Effector CD8-positive, alpha-beta T cell (primary cell): ENCODE measurements at places on chromosomes 13 and 19.
A peak's percentile ranks its signal among the peaks of the same experiment; 100 is the strongest.

DNA sequence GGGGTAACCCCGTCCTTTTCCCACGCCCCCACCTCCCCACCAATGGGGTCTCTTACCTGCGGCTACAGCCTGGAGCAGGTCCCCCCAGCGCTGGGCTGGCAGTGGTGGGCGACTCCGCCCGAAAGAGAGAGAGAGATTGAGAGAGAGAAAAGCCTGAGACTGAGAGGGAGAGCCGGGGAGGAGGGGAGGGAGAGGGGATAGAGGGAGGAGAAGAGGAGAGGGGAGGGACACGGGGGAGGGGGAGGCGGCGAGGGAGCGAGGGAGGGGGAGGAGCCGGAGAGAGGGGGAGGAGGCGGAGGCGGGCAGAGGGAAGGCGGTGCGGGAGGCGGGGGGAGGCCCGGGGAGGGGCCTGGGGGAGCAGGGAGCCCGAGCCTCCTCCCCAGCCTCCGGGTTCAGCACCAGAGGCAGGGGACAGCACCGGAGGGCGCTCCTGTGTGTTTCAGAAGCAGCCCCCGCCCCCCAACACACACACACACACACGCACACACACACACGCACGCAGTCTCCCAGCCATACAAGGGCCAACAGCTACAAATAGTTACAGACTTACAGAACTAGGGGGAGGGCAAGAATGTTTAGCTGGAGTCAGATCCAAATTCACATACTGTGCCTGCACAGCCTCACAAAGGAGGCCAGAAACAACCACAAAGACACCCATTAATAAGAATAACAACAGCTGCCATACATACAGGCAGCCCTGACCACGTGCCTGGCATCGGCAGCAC lies at the start of gene SLC8A2:
SLC8A2 (minus strand) TSS at position 161 of the 725 bp plus-strand sequence. CDS start 5,490 bp downstream, outside the sequence.
- peak; percentile 46 for DNase-seq

DNA sequence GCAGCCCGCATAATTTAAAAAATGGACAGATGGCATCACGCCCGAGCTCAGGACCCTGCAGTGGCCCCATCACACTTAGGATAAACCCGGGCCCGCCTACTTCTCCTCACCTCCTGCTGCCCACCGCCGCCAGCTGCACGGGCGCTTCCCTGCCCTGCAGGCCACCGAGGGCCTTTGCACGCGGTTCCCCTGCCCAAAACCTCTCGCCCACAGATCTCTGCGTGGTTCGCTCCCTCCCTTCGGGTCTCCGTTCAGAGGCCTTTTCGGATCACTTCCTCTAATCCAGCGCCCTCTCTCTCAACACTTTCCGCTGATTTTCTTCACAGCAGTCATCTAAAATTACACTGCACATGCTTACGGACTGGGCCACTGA lies 1.8 kb downstream of the SHISA7 start:
- no peak for DNase-seq

- DNase-seq = no peak
These were observed 13.5 kb upstream of the SPATA13 start for GRCh38 chr13:24146961-24147569.

DNA sequence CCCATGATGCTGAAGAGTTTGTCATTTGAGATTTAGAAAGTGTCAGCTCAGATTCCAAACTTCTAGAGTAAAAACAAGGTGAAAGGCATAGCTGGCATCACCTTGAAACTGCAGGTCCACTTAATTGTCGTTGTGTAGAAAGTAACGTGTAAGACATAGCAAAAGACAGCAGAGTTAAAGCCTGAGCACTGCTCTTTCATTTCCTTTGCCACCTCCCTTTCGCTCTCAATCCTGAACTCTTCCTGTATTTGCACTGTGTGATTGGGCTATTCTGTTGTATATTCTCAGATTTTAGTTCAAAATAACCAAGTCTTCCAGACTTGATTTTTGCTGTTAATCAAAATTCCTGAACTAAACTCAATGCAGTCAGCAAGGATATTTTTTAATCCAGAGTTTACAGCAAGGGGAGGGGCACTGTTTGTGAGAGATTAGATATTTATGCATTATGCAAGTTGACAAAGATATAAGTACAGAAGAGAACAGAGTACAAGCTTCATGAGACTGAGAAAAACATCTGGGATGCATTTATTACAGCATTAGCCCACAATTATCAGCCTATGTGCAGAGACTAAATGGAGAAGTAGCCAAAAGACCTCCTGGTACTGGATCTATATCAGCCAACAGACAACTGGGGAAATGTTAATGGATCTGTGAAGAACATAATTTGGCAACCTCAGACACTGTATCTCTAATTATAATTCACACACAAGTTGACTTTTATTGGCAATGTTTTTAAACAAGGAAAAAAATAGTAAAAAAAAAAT lies 328.6 kb downstream of the SUCLA2 start:
- DNase-seq = no peak

DNA sequence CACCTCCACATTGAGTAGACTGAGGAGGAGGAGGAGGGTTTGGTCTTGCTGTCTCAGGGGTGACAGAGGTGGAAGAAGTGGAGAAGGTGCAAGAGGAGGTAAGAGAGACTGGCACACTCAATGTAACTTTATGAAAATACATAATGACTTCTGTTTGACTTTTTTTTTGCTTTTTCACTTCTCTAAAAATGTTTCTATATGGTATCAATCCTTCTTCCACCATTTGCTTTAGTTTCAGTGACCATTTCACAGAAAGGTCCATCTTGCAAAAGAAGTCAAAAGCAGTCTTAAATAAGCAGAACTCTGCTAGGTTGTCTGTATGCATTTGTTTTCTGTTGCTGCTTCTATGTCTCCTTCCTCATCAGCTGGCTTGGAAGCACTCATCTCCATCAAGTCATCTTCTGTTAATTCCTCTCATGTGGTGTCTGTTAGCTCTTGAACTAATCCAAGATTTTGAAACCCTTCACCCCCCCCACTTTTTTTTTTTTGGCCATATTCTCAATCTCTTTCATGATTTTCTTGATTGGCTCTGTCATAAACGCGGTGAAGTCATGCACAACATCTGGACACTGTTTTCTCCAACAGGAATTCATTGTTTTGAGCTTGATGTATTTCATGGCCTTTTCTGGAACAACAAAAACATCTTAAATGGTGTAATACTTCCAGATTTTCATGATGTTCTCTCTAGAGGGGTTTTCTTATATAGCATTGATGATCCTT lies 80.8 kb downstream of the KL start:
- no peak for DNase-seq

DNA sequence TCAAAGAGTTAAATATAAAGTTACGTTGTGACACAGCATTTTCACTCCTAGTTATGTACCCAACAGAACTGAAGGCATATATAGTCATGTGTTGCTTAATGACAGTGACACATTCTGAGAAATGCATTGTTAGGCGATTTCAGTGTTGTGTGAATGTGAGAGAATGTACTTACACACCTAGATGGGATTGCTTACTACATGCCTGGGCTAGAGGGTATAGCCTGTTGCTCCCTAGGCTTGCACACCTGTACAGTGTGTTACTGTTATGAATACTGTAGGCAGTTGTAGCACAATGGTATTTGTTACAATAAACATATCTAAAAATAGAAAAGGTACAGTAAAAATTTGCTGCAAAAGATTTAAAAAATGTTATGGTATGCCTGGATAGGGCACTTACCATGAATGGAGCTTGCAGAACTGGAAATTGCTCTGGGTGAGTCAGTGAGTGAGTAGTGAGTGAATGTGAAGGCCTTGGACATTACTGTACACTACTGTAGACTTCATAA lies 89.2 kb downstream of the DHRS12 start:
- DNase-seq = no peak

DNA sequence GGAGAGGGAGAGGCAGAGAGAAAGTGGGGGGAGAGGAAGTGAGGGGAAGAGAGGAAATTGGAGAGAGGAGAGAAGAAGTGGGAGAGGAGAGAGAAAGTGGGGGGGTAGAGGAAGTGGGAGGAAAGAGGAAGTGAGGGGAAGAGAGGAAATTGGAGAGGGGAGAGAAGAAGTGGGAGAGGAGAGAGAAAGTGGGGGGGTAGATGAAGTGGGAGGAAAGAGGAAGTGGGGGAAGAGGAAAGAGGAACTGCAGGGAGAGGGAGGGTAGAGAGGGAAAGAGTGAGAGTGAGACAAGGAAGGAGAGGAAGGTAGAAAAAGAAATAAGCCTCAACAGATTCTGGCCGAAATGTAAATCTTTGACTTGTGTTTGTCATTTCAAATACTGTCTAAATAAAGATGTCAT lies 146.6 kb downstream of the KLF12 start:
- no peak for DNase-seq

GRCh38 chr19:10096615-10096963 lies 5.9 kb downstream of the ANGPTL6 start:
- DNase-seq = no peak

DNA sequence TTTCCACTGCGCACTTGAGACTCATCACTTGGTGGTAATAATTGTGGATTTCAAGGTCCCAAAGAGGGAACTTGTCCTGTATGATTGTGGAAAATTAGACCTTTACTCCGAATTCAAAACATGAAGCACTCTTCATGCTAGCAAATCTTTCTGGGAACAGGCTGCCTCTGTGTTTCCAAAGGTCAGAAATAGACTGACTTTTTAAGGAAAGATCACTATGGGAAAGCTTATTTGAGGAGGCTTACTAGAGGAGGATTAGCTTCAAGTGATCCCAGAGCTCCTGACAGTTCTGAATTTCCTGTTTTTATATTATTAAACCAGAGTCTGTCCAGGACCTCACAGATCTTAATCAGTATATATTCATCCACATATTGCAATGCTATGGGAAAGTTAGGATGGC lies 5.5 kb downstream of the WDFY2 start:
- no peak for DNase-seq

GRCh38 chr19:23802290-23802689 lies 43.6 kb upstream of the ZNF681 start:
- DNase-seq = no peak

- DNase-seq = no peak
These were observed 48.4 kb downstream of the KCTD12 start for GRCh38 chr13:76837801-76838200.

DNA sequence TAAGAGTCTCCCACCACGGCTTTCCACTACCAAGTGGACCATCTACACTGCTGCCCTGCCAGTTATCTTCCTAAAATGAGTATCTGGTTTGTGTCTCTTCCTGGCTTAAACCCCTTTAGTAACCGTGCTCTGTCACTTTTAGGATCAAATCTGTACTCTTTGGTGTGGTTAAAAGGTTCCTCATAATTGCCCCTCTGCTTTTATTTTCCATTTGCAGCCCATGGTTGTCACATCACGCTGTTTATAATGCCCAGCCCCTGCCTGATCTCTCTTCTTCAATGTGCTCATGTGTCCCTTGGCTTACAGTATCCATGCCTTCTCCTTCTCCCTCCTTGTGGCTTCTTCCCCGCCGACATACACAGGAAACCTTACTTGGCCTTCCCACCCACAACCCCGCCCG lies 100.1 kb downstream of the DGKH start:
- no peak for DNase-seq

GRCh38 chr19:7914099-7914498 lies 531 bp upstream of the TGFBR3L start:
- no peak for DNase-seq

DNA sequence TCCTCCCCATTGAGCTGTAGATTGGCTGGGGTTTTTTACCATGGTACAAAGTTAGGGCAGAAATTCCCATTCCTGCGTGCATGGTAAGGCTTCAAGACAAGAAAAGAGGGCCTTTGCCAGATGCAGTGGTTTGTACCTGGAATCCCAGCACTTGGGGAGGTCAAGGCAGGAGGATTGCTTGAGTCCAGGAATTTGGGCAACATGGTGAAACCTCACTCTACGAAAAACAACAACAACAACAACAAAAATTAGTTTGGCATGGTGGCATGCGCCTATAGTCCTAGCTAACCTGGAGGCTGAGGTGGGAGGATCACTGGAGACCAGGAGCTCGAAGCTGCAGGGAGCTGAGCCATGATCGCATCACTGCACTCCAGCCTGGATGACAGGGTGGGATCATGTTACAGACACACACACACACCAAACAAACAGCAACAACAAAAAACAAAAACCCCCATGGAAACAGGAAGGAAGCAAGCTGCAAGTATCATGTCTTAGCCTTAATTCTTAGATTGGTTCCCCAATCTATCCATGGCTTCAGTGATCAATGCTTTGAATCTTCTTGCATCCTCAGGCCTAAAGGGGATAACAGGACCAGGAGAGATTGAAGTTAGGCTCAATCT lies 5.5 kb upstream of the WTIP start:
- DNase-seq = no peak

- no peak for DNase-seq
These were observed 40.6 kb downstream of the DPF1 start for GRCh38 chr19:38183251-38183897.
